ENCODE measurements at places on chromosomes 4 and X. TPM values are rescaled to one million over a fixed set of nuclear protein-coding genes. Genes with fewer than 3 reads are reported as not detected.

- no peak for DNase-seq
These were observed 33.0 kb upstream of the CXCL8 start for GRCh38 chr4:73707269-73707875.

DNA sequence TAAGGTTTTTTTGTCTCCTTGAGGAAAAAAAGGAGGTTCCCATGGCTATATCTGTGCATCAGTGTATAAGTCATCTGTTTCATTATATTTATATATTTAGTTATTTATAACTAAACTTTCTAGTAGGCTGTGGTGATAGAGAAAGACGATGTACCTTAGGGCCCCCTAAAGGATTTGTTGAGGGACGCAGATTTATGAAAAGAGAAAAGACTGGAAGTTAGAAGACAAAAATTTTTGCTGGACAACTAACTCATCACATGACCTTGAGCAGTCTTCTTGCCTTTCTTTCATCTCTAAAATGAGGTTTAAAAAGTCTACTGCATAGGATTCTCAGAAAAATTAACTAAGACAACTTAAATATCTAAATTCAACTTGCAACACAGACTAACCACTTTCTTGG is 6.1 kb downstream of the GASK1B start:
- peak; percentile 51 for DNase-seq

DNA sequence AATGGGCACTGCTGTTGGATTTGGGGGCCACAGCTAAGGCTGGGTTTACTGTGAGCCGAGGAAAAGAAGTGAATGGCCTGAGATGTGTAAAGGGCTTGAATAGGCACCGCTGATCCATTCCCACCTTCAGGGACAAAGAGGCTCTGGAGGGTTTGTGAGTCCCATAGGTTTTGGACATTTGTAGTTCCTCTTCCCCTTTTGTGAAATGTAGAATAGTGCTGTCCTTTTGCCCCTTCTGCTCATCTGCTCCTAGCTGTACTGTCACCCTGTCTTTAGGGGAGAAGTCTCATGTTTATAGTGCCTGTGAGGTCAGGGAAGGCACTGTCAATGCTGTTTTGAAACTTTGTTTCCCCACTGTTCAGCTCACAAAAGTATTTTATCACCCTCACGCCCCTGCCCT is 26.4 kb upstream of the CLCN4 start:
- no peak for DNase-seq

- no peak for DNase-seq
These were observed 89.9 kb upstream of the DHX15 start for GRCh38 chr4:24674279-24674678.

DNA sequence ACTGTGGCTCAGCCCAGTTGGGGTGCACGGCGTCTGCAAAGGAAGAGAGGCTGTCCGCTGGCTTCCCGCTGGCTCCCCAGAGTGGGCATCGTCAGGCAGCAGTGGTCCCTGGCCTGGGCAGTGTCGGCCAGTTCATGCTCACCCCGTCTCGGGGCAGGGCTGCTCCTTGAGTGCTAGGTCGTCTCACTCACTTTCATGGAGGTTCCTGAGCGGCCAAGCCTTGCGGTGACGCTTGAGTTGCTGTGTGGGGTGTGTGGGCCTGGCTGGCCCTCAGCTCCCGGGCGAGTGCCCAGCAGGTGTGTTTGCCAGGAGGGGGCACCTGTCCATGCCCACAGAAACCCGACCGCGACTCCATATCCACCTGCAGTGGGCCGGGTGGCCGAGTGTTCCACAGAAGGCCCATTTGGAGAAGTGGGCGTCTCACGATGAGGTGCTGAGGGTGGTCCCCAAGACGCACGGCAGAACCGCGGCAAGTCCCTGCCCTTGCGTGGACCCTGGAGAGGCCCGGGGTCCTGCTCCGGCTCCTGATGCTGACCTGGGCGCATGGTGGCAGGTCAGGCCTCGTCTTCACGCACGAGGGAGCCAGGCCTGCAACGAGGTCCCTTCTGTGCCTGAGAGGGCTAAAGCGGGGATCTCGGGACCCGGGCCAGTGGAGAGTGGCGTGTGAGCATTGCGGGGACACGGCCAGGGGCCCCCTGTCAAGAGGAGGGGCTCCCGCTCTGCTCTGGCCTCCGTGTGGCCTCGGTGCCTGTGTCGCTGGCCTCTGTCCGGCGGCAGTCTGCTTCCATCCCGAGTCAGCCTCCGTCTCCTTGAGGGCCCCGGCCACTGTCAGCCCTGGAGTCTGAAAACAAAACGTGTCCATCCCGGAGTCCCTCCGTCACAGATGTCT is 18.5 kb upstream of the UVSSA start:
- no peak for DNase-seq

- no peak for DNase-seq
These were observed 5.8 kb downstream of the ARAF start for GRCh38 chrX:47566841-47567240.

DNA sequence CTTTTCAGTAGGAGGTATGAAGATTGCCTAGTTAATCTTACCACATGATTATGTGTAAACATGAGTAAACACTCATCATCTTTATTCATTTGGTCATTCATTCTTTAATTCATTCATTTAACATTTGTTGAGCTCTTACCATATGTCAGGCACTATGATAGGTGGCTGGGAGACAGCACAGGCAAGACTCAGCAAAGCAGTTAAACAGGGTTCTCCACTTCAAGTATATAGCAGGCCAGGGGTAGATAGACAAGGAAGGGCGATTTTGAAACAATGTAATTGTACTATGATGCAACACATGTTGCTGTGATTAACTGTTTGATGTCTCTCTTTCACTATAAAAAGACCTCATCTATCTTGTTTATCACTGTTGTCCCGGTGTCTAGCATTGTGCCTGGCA is 84.3 kb upstream of the GPR101 start:
- no peak for DNase-seq

DNA sequence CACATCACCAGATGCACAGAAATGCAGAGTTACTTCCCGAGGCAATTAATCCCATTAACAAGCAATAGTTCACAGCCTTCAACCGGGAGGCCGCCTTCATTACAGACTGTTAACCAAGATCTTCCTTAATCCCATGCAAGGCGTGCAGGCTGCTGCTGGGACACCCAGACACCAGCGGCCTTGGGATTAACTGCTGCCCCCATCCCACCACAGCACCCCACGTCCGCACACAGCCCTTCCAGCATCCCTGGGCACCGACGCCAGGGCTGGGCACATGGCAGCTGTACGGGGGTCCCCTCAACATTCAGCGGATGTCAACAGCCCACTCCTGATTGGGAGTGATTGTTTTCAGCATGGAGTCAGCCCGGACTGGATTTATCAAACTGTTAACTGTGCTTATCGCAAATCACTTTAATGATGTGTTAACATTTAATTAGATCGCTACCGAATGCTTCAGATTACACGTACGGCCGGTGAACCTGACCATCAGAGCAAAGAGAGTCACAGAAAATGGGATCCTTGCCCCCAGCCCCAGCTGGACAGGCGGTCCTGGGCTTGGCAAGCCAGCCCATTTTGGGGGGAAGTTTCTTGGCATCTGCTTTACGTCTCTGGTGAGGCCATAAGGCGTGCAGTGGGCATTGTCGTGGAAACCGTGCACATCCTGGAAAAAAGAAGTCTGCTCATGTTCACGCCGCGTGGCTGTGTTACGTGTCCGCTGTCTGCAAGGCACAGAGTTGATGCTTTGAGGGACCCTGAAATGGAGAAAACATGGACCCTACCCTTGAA is 126.4 kb downstream of the HMX1 start:
- no peak for DNase-seq

DNA sequence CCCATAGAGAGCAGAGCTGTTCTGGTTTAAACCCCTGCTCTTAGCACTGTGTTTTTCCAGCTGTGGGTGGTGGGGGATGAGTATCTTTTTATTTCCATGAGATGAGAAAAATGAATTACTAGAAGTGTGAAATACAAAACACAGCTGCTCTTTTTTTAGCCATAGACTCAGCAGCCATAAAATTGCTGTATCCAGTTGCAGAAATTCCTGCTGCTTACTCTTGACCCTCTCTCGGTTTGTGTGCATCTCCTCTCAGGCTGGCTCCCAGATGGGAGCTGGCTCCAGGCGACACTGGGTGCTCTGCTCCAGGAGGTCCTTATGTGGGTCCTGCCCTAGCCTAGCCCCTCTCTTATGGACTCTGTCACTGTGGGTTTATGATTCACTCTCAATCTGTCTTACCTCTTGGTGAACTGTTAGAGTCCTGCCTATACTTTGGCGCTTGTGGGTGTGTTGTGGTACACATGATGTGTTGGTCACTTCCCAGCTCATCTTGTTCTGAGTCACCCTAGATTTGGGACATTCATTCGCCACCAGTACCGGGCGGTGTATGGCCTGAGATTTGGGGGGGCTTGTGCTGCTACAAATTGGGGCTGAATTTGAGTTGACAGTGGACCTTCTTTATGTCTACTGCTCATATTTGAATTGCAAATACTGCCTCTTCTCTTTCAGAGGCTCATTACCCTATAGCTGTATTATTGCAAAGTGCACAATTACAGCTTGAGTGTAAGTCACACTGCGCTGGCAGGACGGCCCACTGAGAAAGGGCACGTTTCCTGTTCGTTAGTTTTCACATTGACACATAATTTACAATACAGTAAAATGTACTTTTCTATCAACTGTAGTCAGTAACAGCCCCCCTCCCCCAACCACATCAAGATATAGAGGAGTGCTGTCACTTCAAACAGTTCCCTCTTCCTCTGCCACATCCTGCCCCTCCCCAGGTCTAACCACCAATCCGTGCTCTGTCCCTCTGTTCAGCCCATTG is 46.9 kb upstream of the MSANTD1 start:
- no peak for DNase-seq

GRCh38 chr4:113116414-113117357 is 67.2 kb downstream of the ANK2 start:
- no peak for DNase-seq

DNA sequence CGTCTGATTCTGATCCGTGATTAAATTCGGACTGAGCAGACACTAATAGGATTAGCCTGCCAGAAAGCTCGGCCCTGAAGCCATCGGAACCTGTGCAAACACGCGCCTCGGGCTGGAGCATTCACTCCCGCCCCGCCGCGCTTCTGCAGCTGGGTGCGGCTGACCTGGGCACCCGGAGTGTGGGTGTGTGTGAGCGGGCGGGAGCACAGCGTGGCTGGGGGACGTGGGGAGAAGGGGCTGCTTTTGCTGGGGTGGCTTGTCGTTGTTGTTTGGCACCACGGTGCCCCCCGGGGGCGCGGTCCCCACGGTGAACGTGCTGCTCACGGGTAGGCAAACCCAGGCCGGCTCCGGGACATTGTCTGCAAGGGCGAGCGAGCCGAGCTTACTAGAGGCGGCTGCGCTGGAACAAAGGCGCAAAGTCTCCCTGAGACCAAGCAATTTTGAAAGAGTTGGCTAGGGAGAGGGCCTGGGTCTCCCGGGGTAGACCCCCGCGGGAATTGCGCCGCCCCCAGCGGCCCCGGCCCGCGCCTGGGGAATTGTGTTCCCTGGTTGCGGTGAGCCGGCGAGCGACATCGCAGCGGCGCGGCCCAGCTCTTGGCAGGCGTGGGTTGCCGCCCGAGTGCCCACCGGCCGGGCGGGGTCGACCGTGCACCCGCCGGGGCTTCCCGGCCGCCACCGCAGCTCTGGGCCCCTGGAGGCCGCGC is 1.4 kb downstream of the MAMLD1 start:
- no peak for DNase-seq

DNA sequence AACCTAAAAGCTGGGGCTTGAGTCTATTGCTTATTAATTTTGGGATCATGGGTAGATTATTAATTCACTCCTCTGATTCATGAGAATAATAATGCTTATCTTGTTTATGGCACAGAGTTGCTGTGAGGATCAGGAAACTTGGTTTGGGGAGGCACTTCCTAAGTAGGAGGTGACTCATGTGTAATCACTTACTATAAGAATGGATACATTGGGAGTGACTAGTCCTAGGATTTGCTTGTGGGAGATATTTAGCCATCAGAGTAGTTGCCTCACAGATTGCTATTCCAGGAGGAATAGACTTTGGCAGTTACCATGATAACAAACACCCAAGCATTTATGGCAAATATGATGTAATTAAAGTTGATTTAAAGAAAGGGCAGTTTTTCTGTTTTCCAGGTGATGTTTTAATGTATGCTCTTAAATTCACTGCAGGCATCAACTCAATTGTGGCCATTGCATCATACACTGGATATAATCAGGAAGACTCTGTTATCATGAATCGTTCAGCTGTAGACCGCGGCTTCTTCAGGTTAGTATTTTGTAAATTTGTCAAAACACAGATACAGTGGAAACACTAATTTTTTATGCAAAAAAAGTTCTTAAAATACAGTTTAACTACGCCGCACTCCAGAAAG is 41.9 kb downstream of the POLR2B start:
- DNase-seq, result no peak

NWD2 gene
- not detected for total RNA-seq

MAGEE1 gene
- total RNA-seq, result 0.56 TPM

PHOX2B gene
- not detected for total RNA-seq

All from SK-MEL-5 (cell line).